Bone marrow (tissue), 2 donors: ENCODE measurements at places on chromosomes 1 and 21.

DNA sequence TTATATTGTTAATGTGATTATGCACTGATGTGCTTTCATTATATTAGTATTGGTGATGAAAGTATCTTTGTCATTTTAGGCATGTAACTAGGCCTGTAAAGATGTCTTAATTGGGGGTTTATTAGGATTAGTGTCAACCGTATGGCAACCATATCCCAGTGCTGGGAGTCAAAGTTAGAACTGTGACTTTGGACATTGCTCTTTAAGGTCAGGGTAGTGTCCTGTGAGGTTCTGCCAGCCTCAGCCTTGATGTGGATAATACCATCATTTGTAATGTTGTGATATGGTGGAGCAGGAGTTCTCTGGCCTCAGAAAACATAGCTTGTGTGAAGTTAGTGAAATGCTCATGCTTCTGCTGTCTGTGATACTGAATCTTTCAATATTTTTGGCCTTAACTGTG lies 59.4 kb downstream of the LAMC1 start:
- no peak for DNase-seq

DNA sequence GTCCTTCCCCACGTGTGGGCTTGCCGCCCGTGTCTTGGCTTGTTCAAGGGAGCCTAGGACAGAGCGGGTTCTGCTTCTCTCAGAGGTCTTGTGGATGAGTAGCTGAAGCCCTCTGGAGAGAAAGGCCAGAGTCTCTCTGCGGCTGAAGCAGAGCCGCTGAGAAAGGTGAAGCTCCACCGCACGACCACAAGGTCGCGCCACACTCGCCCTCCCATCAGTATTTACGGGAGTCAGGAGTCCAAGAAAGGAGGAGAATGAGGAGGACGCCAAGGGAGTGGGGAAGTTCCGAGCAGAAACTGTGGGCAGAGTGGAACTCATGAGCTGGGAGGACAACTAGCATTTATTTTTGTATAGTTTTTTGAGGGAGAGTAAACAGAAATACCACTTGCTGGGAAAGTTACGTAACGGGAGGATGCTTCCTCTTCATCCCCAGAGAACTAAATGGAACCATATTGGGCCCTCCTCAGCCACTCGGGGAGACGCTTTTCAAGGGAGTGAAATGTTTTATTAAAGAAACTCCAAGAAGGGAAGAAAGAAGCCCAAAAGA lies 51.6 kb upstream of the HAO2 start:
- no peak for DNase-seq

- no peak for DNase-seq
Observed at GRCh38 chr1:210558302-210558701, 229.6 kb downstream of the HHAT start.

DNA sequence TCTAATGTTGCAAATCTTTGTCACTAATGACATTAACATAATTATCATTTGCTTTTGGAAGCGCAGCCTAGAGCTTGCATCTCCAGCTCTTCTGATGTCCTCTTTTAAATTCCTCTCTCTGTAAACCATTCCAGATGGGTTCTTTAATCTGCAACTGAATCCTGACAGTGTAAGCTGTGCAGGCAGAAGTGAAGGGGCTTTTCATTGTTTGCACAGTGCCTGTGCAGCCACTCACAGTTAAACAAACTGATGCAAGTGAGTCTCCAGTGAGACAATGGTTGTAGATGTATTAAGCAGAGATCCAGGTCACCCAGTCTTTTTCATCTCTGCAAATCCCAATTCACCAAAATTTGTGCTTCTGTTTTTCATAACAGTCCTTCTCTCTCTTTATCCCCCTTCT lies 22.5 kb upstream of the FCRL5 start:
- DNase-seq, result no peak

GRCh38 chr1:156445789-156446263 lies 54.7 kb downstream of the MEF2D start:
- peak; percentile 40 for DNase-seq

DNA sequence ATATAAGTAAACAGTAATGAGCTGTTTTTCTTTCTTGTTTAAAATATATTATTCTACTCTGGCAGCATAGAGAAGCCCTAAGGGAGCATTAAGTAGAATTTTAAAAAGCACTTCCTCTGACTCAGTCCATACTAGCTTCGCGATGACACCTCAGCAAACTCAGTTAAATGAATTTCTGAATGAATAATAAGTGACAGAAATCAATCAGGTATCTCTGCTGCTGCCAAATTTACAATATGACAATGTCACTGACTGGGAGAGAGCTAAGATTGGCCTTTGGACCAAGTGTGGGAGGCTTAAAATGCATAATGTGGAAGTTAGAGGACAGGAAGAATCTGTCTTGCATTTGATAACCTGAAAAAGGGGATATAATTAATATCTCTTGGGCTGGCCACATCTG lies 296.1 kb downstream of the HHIPL2 start:
- DNase-seq, result no peak

DNA sequence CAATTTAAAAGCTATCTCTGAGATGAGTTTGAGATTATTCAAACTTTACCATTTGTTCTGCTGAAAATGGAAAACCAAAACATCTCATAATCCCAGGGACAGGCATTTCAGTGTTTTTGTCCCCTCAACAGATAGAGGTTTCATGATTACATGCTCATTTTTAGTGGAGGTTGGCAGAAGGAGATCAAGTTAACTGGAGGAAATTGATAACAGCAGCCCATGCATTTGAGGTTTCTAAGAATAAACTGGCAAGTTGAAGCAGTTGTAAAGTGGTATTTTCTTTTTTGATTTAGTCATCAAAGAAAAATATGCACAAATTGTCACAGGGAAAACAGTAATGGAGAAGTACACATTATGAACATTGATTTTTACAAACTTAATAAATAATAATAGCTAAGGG lies 205.8 kb downstream of the PLA2G4A start:
- no peak for DNase-seq

- DNase-seq, result peak; percentile 88
Observed at GRCh38 chr1:160862203-160863060, at the start of gene CD244. TSS of gene CD244 (minus strand) at chr1:160862887. CDS start at chr1:160862677, 210 bp downstream.

- no peak for DNase-seq
Observed at GRCh38 chr1:228063251-228064191, 19.0 kb upstream of the ARF1 start.
